Esophagus squamous epithelium (tissue), 5 donors: ENCODE measurements at places on chromosomes 11 and 22.

GRCh38 chr11:7635137-7635536 is 38.2 kb downstream of the CYB5R2 start:
- DNase-seq, result no peak

GRCh38 chr11:85787809-85788760 is 22.9 kb downstream of the SYTL2 start:
- no peak for DNase-seq

GRCh38 chr22:48101704-48102103 is 1339.3 kb downstream of the TBC1D22A start:
- DNase-seq, result no peak

- DNase-seq, result no peak
These were observed 17.8 kb upstream of the MYEOV start for GRCh38 chr11:69276165-69276564.

- DNase-seq, result no peak
These were observed 84.3 kb downstream of the IGLL1 start for GRCh38 chr22:23495614-23496444.

DNA sequence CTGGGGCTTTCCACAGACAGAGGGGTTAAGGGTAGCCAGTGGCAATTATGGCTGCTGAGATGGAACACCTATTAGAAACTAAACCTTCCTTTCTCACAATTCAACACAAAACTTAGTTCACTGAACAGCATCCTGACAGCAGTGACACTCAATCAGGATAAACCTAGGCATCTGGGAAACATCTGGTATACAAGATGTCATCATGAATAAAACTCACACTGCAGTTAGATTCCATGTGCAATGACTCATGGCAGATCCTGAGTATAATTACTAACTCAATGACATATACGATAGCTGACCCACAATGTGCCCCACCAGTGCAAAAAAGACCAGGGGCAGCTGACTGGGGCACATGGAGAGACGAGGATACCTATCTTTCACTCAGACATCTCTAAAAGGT is 17.7 kb downstream of the RBFOX2 start:
- no peak for DNase-seq

DNA sequence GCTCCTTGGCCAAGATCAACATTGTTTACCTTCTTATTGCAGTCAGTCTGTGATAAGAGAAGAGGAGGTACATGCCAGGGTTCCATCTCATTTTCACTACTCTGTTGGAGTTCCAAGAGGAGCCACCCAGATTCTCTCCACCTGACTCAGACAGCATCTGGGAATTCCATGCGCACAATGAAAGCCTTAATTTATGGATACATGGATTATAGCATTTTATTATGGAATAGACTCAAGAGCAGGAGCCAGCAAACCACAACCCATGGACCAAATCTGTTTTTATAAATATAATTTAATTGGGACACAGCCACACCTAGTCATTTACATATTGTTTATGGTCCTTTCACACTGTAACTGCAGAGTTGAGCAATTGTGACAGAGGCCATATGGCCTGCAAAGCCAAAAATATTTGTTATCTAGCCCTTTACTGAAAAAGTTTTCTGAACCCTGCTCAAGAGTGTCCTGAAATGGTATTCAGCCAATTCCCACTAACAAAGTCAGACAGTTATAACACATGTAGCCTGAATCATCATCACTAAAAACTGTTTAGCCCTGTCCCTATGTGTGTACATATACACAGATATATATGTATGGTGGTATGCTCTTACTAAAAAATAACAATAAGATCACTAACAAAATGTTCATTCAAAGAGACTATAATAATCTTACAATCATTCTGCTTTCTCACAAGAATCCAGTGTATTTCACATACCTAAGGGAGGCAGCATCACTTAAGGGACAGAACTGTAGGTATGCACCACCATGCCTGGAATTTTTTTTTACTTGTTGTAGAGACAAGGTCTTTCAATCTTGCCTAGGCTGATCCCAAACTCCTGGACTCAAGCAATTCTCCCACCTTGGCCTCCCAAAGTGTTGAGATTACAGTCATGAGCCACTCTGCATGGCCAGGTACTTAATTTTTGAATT is 104.5 kb upstream of the TEAD1 start:
- DNase-seq, result no peak

DNA sequence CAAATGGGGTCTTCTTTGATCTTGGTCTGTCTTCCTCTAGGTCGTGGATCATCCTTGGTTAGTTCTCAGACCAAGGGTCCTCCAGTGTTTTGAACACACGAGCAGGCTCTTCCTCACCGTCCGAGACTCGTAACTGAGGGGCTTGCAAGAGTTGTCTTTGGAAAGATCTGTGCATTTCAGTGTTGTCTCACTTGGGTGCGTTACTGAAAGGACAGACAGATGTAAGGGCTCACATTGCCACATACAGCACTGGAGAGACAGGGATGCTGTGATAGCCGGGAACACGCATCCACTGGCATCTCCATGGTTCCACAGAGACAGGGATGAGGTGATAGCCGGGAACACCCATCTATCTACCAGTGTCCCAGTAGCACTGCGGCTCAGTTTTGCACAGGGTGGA is 15.7 kb downstream of the GLB1L2 start:
- DNase-seq, result no peak

DNA sequence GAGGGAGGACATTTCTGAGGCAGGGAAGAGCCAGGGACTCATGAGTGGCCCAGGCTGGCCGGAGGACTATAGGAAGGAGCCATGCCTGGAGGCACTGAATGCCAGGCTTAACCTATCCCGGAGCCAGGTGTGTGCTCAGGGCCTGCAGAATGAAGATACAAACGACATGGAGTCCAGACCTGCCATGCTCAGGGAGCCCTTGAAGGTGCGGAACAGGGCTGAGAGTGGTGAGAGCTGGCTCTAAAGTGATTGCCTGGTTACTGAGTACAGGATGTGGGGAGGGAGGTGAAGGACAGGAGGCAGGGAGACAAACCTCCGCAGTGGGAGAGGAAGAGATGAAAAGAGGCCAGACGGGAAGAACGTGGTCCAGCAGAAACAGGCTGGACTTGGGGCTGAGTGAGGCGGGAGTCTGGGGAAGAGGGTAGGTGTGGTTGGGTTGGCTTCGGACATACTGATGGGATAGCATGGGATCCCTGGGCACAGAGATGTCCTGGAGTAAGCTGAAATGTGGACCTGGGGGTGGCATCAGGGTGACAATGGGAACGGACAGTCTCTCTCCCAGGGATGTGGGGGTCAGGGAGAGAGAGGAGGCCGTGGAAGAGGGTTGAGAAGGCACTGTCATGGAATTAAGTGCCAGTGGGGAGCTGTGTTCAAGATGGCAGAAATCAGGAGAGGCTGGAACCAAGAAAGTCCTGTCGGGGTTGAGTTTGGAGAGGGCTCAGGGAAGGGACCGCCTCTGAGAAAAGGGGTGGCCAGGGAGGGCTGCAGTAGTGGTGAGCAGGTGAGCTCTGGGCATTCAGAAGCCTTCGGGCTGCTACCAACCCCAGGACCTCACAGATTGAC is 1.5 kb upstream of the ANKRD13D start:
- no peak for DNase-seq

- DNase-seq, result no peak
These were observed 1.8 kb downstream of the CELF1 start for GRCh38 chr11:47551086-47551485.

GRCh38 chr11:110069158-110069737 is 23.9 kb upstream of the ZC3H12C start:
- DNase-seq, result no peak

GRCh38 chr11:126083829-126084607 is 21.4 kb upstream of the CDON start:
- DNase-seq, result no peak

GRCh38 chr11:19738124-19738523 is 25.5 kb downstream of the NAV2 start:
- no peak for DNase-seq

GRCh38 chr11:16434036-16434435 is 77.7 kb upstream of the SOX6 start:
- no peak for DNase-seq

GRCh38 chr11:134250675-134251074 is 2.5 kb downstream of the THYN1 start:
- DNase-seq, result no peak

DNA sequence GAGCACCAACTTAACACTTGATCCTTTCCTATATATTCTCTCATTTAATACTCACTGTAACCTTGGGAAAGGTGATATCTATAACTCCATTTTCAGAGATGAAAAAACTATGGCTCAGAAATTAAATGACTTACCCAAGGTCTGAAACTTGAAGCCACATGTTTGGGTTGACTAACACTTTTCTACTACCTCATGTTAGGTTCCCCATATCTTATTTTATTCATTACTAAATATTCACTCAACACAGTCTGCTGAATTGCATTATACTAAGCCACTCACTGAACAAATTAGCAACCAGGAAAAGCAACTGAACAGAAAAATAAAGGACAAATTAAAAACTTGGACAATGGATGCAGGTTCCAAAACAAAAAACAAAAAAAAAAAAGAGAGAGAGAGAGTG is 59.9 kb downstream of the FAM168A start:
- DNase-seq, result no peak

GRCh38 chr11:64139049-64139448 is 26.9 kb downstream of the MACROD1 start:
- DNase-seq, result no peak

DNA sequence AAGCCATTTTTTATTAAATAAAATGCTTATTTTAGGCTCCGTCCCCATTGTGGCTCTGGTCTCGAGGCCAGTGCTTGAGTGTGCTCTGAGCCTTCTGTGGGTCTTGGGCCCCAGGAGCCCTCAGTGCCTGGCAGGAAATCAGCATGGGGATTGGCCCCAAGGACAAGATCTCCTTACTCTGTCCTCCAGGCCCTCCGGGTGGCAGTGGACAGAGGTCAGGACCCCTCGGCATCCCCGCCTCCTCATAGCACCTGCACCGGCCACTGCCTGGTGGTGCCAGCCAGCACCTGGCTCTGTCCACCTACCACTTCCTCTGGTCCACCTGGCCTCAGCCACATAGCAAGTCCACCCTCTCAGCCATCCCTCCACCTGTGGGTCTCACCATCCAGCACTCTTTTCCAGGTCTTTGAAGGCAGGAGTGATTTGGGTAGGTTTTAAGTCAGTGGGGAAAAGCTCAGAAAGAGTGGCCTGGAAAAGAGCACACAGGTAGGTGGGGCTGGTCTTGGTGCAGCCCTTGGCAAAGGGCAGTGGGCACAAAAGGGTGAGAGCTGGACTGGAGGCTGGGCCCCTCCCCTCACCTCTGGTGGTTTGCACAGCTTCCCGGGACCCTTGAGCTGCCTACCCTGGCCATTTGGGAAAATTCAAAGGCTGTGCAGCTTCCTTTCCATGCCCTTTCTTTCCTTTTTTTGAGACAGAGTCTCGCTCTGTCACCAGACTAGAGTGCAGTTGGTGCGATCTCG is 3.5 kb downstream of the CLDN5 start:
- DNase-seq, result no peak

- no peak for DNase-seq
These were observed 13.3 kb downstream of the SMCO4 start for GRCh38 chr11:93529707-93530467.

- no peak for DNase-seq
These were observed 48.5 kb downstream of the SVIP start for GRCh38 chr11:22780952-22781593.

DNA sequence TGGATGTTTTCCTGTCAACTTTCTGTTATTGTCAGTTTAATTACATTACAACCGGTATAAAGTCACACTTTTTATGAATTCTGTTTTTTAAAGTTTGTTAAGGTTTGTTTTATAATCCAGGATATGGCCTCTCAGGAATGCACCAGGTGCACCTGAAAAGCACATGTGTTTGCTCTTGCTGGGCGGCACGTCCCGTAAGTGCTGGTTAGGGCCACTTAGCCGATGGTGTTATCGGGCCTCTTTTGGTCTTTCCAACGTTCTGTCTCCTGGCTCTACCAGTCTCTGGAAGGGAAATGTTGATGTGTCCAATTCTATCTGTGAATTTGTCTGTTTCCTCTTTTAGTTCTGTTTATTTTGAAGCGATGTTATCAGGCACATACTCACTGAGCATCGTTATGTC is 695.7 kb downstream of the BRD1 start:
- no peak for DNase-seq

- no peak for DNase-seq
These were observed 856.2 kb upstream of the CCDC90B start for GRCh38 chr11:84142411-84142810.

DNA sequence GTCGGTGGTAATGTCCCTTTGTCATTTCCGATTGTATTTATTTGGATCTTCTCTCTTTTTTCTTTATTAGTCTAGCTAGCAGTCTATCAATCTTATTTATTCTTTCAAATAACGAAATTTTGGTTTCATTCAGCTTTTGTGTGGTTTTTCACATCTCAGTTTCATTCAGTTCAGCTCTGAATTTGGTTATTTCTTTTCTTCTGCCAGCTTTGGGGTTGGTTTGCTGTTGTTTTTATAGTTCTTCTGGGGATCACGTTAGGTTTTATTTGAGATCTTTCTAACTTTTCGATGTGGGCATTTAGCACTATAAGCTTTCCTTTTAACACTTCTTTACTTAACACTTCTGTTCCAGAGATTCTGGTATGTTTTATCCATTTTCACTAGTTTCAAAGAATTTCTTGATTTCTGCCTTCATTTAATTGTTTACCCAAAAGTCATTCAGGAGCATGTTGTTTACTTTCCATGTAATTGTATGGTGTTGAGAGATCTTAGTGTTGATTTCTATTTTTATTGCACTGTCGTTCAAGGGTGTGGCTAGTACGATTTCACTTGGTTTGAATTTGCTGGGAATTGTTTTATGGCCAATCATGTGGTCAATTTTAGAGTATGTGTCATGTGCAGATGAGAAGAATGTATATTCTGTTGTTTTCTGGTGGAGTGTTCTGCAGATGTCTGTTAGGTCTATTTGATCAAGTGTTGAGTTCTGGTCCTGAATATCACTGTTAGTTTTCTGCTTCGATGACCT is 7.7 kb upstream of the SCGB1D1 start:
- DNase-seq, result no peak

DNA sequence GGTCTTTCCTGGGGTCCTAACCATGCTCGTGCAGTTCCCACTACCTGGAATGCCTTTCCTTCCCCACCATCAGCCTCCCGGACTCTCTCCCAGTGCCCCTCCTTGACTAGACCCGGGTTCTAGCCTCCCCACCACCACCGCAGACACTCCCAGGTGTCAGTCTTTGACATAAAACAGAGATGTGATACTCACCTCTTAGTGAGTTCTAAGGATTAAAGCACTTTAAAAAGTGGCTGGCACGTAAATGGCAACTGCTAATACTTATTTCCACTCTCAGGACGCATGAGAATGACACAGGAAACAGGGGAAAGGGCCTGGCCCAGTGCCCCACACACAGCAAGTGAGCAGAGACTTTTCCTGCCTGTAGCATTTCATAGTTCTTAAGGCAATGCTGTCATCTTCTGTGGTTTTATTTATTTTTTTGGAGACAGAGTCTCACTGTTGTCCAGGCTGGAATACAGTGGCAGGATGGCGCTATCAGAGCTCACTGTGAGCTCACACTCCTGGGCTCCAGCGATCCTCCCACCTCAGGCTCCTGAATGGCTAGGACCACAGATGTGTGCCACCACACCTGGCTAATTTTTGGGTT is 1.9 kb upstream of the SLC25A45 start:
- DNase-seq, result no peak

- DNase-seq, result no peak
These were observed 25.5 kb upstream of the YPEL1 start for GRCh38 chr22:21761086-21761485.

- no peak for DNase-seq
These were observed 1.4 kb upstream of the CDKN1C start for GRCh38 chr11:2886936-2887335.
